ENCODE measurements at places on chromosomes 13 and 19. TPM values are rescaled to one million over a fixed set of nuclear protein-coding genes. Genes with fewer than 3 reads are reported as not detected.

The OR4F17 gene
- not detected for total RNA-seq

The OR7A5 gene
- not detected for total RNA-seq

The KCNJ14 gene
- total RNA-seq = 0.66 TPM

The UBE2L5 gene
- not detected for total RNA-seq

The LINGO3 gene
- not detected for total RNA-seq

The RFPL4AL1 gene
- total RNA-seq = not detected

The PSG2 gene
- not detected for total RNA-seq

The HSH2D gene
- total RNA-seq = 1.5 TPM

The DZIP1 gene
- total RNA-seq = 9.5 TPM

The KLK8 gene
- total RNA-seq = not detected

The IFNL1 gene
- not detected for total RNA-seq

The SIGLEC10 gene
- total RNA-seq = not detected

The TEAD2 gene
- 13.8 TPM for total RNA-seq

The PRX gene
- total RNA-seq = 2.0 TPM

The COX7A1 gene
- 70.3 TPM for total RNA-seq

The FUT6 gene
- not detected for total RNA-seq

The ARL11 gene
- 6.1 TPM for total RNA-seq

The TUBB4A gene
- total RNA-seq = not detected

The CLEC11A gene
- 4.1 TPM for total RNA-seq

The TEX26 gene
- total RNA-seq = not detected

The HNRNPA1L2 gene
- total RNA-seq = 5.1 TPM

The CHERP gene
- total RNA-seq = 11.2 TPM

The ZNF524 gene
- total RNA-seq = 26.2 TPM

The FXYD7 gene
- not detected for total RNA-seq

The CKM gene
- total RNA-seq = not detected

The CEACAM3 gene
- not detected for total RNA-seq

The CELF5 gene
- not detected for total RNA-seq

The RXFP2 gene
- total RNA-seq = 1.1 TPM

The AMH gene
- total RNA-seq = not detected

The KIR3DL1 gene
- not detected for total RNA-seq

The ZNF628 gene
- total RNA-seq = 2.4 TPM

The KLK3 gene
- total RNA-seq = not detected

The TSKS gene
- 2.8 TPM for total RNA-seq

The ZNF730 gene
- total RNA-seq = not detected

The LPAR2 gene
- total RNA-seq = 1.7 TPM

The ACP7 gene
- total RNA-seq = not detected

The SUPT5H gene
- total RNA-seq = 56.3 TPM

The C19orf38 gene
- 5.1 TPM for total RNA-seq

Data from subcutaneous adipose tissue (tissue), 4 donors.